ENCODE measurements at places on chromosomes 2 and 18. TPM values are rescaled to one million over a fixed set of nuclear protein-coding genes. Genes with fewer than 3 reads are reported as not detected.

The MRO gene
- not detected for total RNA-seq

The C2orf72 gene
- 2.4 TPM for total RNA-seq

The MAP2 gene
- 102 TPM for total RNA-seq

- H3K36me3 ChIP-seq = peaks cover 36% of the 10 kb centered on the region
- no peak overlapping the region for H3K27ac ChIP-seq
- no peaks in the 10 kb centered on the region for H3K4me1 ChIP-seq
- no peak for DNase-seq
Observed at GRCh38 chr18:36734596-36734995, 94.2 kb downstream of the TPGS2 start.

GRCh38 chr2:129816813-129817574 is 162.5 kb upstream of the RAB6C start:
- H3K27me3 ChIP-seq = no peaks in the 10 kb centered on the region
- H3K36me3 ChIP-seq = no peaks in the 10 kb centered on the region
- no peak overlapping the region for H3K4me3 ChIP-seq
- H3K27ac ChIP-seq = no peak overlapping the region

DNA sequence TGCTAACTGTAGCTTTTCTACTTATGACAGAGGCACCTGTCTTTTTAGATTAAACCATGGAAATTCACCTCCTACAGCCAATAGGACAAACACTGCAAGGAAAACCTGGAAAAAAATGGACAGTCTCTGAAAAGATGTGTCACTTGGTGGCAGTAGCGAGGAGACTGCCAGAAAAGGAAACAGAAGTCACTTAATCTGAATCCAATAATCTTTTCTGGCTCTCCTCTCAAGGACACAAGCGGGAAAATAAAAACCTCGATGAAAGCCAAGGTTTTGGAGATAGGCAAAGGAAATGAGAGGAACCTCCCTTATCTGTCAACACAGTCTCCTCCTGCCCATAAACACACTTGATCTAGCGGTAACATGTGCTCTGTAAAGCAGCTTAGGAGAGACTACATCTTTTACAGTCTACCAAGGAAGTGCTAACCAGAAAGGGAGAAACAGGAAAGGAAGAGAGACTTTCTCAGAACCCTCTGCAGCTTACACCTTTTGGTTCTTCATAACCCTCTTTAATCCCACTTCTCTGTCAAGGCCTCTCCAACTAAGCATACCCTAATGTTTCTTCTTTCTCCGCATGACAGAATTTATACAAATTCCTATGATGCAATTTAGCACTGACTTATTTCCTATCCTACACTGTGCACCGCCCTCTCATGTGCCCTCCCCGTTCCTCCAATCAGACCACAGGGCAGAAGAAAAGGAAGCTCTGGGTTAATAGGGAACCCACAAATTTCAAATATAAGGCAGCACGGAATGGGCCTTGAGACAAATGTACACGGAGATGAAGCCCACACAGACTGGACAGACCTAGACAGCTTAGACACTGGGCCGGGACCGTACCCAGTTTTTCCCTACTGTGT is 52.8 kb downstream of the CLASP1 start:
- no peak overlapping the region for H3K4me3 ChIP-seq
- no peaks in the 10 kb centered on the region for H3K4me1 ChIP-seq
- H3K27ac ChIP-seq = peak overlapping the region; percentile 46
- peak; percentile 52 for DNase-seq
- no peaks in the 10 kb centered on the region for H3K27me3 ChIP-seq

GRCh38 chr18:49898421-49898820 is 85.1 kb upstream of the ACAA2 start:
- H3K36me3 ChIP-seq = no peaks in the 10 kb centered on the region
- H3K27ac ChIP-seq = no peak overlapping the region
- peak; percentile 86 for DNase-seq
- peaks cover 15% of the 10 kb centered on the region for H3K4me1 ChIP-seq
- H3K4me3 ChIP-seq = no peak overlapping the region

- H3K27ac ChIP-seq = no peak overlapping the region
- H3K27me3 ChIP-seq = no peaks in the 10 kb centered on the region
- no peak for DNase-seq
- peaks cover 19% of the 10 kb centered on the region for H3K4me1 ChIP-seq
- no peak overlapping the region for H3K4me3 ChIP-seq
Observed at GRCh38 chr2:42859791-42860190, 67.4 kb upstream of the HAAO start.

GRCh38 chr2:144560251-144560650 is 40.3 kb upstream of the ZEB2 start:
- no peak overlapping the region for H3K4me3 ChIP-seq
- H3K36me3 ChIP-seq = no peaks in the 10 kb centered on the region
- H3K27ac ChIP-seq = no peak overlapping the region
- H3K4me1 ChIP-seq = peaks cover 5% of the 10 kb centered on the region
- H3K27me3 ChIP-seq = no peaks in the 10 kb centered on the region

DNA sequence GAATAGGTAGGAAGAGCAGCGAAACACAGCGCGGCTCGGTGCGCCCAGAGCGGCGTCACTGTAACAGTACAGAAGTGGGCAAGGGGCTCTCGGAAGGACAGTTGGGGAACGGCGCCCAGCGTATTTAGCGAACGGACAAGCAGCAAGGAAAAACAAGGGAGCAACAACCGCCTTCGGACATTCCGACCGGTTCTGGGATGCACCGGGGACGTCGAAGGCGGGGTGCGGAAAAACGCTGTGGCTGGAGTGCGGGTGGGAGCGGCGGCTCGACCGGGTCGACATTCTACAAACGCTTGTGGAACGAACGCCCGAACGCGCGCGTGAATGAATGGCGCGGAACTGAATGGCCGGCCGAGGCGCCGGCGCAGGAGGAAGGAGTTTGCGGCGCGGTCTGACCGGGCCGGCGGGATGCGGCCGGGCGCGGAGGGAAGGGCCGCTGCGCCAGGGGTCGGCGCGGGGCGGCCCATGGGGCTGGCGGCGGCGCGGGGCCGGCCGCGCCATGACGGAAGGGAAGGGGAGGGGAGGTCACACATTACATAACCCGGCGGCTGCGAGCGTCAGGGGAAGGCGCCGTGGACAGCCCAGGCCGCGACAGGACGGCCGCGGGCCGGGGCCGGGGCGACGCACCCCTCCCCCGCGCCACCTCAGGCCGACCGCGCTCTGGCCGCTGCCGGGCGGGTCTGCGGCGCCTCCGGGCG is 605 bp downstream of the REV1 start:
- H3K4me1 ChIP-seq = peaks cover 12% of the 10 kb centered on the region
- peak overlapping the region; percentile 98 for H3K4me3 ChIP-seq
- H3K27ac ChIP-seq = peak overlapping the region; percentile 93
- no peaks in the 10 kb centered on the region for H3K36me3 ChIP-seq

GRCh38 chr18:32373995-32374394 is 96.7 kb downstream of the GAREM1 start:
- no peaks in the 10 kb centered on the region for H3K36me3 ChIP-seq
- no peaks in the 10 kb centered on the region for H3K27me3 ChIP-seq
- H3K27ac ChIP-seq = no peak overlapping the region
- no peaks in the 10 kb centered on the region for H3K4me1 ChIP-seq
- H3K4me3 ChIP-seq = no peak overlapping the region

GRCh38 chr2:61658841-61659780 is 121.0 kb upstream of the XPO1 start:
- H3K4me3 ChIP-seq = no peak overlapping the region
- H3K36me3 ChIP-seq = no peaks in the 10 kb centered on the region

DNA sequence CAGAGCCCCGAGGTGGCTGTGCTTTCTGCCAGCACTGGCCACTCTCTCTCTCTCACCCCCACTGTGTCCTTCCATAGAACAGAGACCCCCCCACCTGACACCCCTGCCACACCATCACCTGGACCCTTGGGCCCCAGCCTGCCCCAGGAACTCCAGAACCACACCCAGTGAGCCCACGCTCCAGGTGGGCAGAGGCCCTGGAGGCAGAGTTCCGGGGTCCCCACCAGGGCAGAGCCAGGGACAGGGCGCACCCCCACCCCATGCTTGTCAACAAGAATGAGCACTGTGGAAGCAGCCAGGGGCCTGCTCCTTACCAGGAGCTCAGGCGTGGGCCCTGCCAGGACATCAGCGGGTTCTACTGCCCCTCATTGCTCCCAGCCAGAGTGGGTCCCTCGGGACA is 14.6 kb downstream of the PASK start:
- H3K36me3 ChIP-seq = no peaks in the 10 kb centered on the region
- H3K4me3 ChIP-seq = no peak overlapping the region
- no peak overlapping the region for H3K27ac ChIP-seq
- H3K4me1 ChIP-seq = no peaks in the 10 kb centered on the region
- H3K27me3 ChIP-seq = no peaks in the 10 kb centered on the region
